GOT3 (cell line): ENCODE measurements at places on chromosomes 1 and 21.

DNA sequence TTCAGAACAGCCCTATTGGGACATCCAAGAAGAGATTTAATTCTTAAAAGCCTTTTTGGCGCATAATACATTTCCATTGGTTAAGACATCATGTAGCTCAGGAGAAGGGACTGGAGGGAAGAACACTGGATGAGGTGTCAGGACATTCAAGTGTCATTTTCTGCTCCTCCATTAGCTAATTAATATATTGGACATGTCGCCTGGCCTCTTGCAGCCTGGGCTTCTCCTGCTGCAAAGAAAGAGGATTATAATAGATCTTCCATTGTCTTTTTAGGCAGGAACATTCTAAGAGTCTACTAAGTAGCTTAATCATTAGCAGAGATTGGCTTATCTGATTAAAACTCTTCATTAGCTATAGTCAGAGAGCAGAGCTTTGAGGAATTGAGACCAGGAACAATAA lies 151.7 kb upstream of the COA6 start:
- DNase-seq: no peak

DNA sequence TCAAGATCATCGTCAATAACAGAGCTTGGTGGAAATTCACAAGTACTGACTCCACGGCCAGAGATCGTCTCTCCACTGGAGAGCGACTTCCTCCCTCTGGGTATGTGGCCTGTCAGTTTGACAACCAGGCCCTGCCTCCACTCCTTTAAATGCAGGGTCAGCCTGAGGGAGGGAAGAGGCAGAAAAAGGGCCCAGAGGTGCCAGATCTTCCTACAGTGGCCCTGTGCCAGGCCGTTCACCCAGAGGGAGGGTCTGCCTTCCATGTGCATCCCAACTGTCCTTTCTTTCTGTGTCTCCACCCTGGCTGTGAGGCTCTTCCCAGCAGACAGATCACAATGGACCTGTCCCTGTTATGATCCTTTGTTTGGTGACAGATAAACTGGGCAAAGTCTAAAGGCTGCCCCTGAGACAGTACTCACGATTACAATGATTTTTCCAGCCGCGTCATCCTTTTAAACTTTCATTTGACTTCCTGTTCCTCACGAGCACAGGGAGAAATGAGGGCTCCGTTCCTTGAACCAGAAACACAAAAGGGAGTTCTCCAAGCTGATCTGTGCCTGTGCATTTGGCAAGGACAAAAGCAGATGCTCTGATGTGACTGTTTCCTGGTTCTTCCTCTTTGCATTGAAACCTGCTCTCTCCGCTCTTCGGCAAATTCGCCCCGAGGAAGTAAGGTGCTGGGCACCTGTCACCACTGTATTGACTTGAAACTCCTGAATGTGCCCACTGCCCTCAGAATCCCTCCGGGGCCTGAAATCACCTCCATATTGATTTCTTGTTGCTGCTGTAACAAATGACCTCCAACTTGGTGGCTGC lies 126.7 kb downstream of the PGBD5 start:
- no peak for DNase-seq

- DNase-seq: no peak
These were observed 28.7 kb downstream of the WNT2B start for GRCh38 chr1:112537456-112537855.

GRCh38 chr1:53462769-53463501 lies 3.7 kb downstream of the DMRTB1 start:
- DNase-seq: no peak

DNA sequence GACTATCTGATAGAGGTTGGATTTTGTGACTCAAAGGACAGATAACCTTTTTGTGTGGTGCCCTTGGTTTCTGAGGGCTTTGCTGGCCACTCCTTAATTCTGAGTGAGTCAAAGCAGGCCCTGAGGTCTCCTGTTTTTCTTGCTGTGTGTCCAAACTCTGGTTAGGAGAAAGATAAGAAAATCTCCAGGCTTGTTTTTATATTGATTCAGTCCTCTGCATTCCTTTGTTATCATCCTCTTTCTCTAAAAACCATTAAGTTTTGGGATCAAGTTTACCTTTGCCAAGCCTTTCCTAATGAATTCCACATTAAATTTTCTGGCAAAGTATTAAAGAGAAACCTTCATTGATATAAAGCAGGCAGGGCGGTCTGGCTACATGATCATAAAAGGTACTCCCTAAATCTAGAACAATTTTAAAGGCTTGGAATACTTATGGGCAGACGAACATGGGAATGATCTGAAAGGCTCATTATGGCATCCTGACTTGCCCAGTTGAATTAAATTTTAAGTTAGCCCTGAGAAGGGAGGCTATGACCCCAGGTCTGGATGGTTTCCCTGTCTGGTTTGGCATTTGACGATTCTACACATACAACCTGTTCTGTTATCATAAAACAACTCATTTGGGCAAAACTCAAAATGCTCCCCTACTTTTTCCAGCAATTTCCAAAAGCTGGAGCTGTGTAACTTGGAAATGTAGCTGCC lies 20.8 kb downstream of the ZBTB8B start:
- DNase-seq: no peak

DNA sequence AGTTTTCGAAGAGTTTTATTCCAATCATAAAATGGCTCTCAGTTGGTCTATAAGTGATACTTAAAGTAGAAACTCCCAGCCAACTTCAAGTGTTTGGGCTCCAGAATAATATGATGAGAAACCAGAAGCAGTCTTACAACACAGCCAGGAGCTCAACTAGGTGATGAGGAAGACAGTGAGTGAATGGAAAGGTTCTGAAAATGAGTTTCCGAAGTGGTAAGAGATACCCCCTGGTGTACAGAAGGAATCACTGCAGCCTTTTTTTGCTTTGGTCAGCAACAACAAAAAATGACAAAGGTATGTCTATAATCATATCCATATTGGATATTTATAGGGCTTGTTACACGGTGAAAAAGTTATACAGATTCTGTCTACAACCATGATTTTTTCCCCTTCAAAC lies 16.5 kb downstream of the KRTAP19-1 start:
- no peak for DNase-seq

DNA sequence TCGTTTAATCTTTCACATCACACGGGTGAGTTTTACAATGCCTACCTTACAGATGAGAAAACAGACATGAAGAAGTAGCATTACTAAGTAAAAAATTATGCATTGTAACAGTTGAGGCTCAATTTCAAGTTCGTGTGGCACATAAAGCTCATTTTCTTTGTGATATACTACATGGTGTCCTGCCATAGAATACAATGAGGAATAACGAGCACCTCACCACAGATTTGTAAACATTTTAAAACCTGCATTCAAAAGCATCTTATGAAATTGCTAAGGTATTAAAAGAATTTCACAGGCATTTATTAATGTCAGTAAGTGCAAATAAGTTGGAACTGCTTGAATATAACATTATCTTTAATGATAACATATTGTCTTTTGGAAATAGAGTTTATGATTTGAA lies 47.8 kb upstream of the DEPDC1 start:
- DNase-seq: no peak

DNA sequence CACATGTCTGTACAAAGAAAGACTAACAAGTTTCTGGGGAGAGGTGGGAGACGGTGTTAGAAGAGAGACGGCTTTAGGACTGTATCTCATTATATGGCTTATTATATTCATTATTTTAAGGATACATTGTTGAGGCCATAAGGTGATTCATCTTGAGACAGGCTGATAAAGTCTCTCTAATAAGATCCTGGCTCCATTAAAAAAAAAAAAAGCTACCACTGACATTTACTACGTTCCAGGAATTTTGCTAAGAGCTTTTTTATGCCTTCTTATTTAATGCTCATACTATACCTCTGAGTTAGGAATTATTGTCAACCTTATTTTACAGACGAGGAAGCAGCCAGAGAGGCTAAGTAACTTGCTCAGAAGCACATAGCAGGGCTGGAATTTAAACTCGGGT lies 173.7 kb downstream of the GABPA start:
- DNase-seq: no peak

DNA sequence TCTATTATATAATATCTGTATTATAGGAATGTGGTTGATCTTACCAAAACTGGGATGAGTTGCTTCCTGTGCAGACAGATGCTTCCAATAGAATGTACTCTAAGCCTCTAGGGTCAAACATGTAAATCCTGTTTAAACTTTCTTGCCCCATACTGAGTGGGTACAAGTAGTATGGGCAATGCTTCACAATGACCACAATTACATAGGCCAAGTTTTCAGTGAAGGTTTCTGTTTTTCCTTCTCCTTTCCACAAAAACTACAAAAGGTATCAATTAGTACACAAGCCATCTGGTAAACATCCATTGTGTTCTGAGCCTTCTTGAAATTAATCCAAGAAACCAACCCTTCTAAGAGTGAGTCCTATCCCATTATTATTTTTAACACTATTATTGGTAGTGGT lies 16.8 kb downstream of the OTUD7B start:
- no peak for DNase-seq

DNA sequence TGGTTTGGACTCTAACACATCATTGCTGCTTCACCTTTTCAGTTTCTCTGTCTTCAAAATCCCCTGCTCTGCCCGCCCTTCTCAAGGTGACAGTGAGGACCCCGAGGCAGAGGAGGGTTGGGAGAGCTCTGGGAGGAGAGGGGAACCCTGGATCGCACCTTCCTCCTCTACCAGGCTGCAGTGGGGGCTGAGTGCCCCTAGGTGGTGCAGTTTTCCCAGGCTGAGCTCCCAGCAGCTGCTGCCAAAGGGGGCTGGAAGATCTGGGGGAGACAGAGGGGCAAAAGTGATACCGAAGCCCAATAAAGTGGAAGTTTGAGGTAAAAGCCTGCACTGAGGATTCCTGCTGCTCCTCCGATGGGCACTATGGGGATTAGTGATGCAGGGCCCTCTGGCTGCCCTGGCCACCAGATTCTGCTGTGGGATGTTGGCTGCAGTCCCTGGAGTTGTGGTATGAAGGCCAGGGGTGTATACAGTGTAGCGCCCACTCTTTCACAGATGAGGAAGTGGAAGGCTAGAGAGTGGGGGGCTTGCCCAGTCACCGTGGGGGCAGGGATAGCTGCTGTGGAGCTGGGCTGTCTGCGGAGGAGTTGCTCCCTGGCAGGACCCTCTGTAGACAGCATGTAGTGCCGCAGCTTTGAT lies 40.7 kb upstream of the SCMH1 start:
- DNase-seq: no peak

DNA sequence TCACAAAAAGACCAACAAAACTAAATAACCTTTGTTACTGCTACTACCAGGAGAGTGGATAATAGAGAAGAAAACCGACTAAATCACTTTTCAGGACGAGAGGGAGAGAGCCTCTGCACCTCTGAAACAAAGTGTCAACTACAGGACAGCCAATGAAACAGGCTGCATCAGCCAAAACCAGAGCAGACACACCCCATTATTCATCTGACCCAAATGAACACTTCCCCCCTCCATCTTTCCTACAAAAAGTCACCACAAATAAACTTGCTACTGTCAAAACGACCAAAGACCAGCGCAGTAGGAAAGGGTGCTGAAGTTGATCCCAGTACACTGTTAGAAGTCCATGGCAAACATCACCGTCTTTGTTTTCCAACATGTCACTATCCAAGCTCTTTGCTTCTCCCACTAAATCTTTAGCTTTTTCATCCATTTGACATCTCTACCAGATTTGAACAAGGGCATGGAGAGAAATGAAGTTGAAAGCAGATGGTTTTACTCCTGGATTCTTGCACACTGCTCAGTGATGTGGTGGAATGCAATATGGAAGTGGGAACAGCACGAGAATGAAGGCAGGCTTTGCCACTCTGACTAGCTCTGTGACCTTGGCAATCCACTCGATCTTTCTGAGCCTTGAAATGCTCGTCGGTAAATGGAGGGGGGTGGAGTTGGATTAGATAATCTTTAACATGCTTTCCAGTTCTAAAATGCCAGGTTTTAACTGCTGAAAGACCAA lies 20.5 kb downstream of the DSTYK start:
- no peak for DNase-seq

DNA sequence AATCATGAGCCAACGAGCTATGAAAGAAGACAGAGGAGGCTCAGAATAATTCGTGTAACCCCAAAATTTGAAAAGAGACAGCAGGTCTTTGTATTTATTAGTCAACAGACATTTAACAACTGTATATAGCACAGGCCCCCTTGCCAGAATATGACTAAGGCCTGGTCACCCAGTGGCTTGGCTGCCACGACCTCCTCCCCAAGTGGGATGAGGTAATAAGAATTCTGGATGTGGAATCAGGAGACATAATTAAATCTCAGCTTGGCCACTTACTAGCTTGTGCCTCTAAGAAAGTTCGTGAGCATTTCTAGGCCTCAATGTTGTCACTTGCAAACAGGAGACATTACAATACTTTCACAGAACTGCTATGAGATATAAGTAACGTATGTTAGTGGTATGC lies 134.2 kb upstream of the TNFSF4 start:
- no peak for DNase-seq

GRCh38 chr21:37688952-37689659 lies 227.2 kb downstream of the KCNJ6 start:
- no peak for DNase-seq

DNA sequence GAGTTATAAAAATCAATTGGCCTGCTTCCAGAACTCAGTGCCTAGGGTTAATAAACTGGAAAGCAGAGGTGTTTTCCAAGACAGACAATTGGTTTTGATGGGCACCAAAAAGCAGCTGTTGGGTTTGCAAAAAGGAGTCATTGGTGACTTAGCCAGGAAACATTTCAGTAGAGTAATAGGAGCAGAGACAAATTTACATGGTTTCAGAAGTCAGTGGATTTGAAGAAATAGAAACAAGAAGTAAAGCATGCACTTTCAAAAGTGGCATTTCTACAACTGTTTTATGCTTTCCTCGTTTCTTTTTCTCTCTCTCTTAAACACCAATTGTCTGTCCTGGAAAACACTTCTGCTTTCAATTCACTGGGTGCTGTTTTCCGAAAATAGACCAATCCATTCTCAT lies 87.8 kb downstream of the GLUL start:
- DNase-seq: no peak

DNA sequence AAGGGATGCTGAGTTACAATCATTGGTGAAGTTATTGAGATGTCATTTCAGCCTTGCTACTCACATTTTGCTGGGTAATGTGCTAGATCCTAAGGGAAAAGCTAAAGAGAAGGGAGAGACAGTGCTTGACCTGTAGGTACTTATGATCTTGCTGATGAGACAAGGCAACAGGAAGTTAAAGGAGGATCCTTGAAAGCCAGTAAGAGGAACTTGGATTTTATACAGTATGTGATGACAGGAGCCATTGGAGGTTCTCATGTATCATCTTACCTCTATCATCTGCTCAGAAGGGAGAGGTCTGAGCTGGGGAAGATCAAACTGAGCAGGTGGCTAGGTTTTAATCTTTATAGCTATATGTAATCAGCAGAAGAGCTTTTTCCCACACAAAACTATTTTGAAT lies 6.3 kb downstream of the APOBEC4 start:
- DNase-seq: no peak

DNA sequence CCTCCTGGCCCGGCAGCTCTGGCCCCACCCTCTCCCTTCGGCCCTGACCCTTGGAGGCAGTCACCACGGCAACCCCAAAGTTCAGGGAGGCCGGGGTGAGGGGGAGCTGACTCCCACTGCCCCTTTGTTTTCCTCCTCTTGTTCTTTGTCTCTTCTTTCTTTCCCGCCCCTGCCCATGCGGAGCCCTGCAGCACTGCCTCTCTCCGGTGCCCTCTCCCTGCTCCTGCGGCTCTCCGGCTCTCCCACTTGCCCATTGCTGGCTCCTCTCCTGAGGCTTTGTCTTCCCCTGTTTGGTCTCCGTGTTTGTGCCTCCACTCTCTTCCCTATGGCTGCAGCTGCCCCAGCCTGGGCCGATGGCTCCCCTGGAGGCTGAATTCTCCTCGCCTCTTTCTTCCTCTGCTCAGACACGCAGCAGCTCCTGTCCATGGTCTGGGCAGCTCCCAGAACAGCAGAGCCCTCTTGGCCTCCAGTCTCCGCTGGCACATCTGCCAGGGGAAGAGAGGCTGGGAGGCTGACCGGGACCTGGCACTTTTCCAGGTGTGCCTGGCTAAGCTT lies 5.8 kb downstream of the CELSR2 start:
- no peak for DNase-seq
